ENCODE measurements at places on chromosomes 12 and 14.

DNA sequence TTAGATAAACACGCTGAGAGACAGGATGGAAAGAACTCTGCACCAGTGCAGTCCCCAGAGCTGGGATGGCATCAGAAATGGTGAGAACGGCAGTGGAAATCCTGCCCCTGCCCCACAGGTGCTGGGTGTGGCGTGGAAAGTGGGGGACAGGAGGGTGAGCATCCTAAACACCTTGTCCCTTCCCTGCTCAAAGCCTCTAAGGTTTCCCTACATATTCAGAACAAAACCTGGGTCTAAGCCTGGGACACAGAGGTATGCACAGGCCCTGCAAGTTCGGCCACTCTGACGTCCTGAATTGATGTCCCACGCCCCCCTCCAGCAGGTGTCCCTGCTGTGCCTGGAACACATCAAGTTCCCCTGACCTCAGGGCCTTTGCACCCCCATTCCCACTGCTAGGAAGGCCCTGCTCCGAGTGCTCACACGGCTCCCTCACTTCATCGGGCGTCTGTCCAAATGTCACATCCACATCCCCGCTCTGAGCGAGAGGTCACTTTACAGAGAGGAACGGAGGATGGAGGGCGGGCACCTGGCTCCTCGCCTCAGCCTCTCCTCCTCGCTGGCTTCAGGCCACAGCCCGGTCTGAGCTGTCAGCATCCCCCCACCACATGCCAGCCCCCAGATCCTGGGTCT, 38.5 kb upstream of the SFSWAP start:
- no peak for DNase-seq

GRCh38 chr12:117045160-117046010, 53.8 kb downstream of the TESC start:
- DNase-seq = no peak

GRCh38 chr14:28999656-29000055, 233.1 kb downstream of the FOXG1 start:
- no peak for DNase-seq

- DNase-seq = no peak
Observed at GRCh38 chr12:31536672-31537071, 54.3 kb downstream of the DENND5B start.

GRCh38 chr14:73365727-73366126, 92.6 kb downstream of the NUMB start:
- no peak for DNase-seq

DNA sequence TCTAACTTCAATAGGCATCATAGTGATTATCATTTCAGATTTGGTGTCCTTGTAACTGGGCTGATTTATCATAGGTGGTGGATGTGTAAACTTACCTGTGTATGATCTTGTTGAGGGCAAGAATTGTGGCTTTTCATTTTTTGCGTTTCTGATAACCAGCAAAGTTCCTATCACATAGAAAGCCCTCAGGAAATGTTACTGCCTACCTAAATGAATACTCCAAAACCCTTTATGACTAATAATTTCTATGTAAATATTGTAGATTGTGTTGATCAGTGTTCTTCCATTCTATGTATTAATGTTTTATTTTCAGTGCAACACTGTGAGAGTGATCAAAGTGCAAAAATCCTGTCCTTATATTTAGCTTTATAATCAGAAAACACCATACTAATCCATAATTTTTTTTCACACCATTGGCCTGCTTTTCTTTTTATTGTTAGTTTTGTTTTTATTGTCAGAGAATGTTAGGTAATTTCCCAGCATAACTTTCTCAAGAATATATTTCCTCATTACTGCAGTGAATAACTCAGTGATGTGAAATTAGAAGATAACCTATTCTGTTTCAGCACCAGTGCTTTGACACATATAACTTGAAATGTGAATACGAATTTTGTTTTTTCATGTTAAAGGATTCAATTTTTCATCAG, 94.1 kb downstream of the GPHN start:
- DNase-seq = no peak

DNA sequence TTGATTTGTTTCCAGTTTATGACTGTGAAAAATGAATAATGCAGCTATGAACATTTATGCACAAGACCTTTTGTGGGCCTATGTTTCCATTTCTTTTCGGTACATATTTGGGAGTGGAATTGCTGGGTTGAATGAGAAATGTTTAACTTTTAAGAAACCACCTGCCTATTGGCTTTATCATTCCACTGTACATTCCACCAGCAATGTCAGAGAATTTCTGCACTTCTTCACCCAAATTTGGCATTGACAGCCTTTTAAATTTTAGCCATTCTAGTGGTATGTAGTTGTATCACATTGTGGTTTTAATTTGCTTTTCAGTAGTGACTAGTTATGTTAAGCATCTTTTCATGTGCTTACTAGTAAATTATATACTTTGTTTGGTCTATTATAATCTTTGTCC, 317.0 kb upstream of the TMTC1 start:
- DNase-seq = no peak

GRCh38 chr12:109255377-109255776, 53.7 kb downstream of the FOXN4 start:
- no peak for DNase-seq

DNA sequence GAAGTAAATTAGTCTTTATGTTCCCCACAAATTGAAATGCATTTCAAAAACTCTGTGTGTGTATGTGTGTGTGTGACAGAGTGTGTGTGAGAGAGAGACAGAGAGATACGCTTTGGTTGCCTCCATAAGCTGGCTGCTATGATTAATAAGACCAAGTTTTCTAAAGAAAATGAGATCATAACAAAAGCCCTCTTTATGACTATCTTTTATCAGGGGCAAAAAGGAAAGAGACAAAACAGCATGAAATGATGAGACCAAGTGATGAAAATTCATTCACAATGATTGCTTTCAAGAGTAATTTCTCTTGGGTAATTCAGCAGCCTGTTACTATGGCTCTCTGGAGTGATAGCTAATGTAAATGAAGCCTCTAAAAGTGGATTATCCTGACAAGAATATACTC, 277.6 kb upstream of the PLEKHG7 start:
- no peak for DNase-seq

DNA sequence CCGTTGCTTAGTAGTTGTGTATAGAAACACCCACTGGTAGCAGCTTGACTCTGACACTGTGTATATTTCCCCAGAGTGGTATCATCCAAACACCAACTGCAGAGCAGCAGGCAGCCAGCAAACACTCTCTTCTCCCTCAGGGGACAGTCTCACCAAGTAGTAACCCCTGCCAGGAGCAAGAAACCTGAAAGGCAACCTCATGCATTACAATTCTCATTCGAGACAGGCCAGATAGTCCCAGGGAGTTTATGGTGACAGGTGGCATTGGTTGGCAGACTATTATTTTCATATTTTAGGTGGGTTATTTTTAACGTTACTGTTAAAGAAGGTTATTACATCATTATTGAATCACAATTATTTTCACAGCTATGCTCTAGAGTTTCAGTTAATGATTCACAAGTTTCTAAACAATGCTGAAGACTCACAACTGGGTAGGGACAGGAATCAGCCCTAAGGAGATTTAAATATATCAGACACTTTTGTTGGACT, 222.8 kb downstream of the EGLN3 start:
- no peak for DNase-seq

DNA sequence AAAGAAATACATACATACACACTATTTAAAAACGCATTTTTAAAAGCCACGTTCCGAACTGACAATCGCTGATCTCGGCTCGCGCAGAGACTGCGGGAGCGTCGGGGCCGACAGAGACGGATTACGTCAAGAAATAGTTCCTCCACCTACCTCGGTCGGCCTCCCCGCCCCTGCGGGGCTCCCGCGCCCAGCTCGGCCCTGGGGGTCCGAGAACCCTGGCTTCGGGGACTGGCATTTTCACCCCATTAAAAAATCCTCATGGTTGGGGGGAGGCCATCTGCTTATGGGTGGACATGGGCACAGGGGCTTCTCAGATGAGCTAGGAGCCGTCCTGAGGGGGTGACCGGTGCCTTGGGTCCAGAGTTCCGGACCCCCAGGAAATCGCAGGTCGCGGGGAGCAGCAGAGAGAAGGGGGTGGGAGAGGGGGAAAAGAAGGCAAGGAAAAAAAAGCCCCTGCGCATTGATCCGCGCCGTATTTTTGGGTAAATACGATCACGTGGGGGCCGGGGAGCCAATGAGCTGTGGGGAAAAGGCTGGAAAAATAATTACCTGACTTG, 324 bp upstream of the HOXC9 start:
- DNase-seq = no peak

DNA sequence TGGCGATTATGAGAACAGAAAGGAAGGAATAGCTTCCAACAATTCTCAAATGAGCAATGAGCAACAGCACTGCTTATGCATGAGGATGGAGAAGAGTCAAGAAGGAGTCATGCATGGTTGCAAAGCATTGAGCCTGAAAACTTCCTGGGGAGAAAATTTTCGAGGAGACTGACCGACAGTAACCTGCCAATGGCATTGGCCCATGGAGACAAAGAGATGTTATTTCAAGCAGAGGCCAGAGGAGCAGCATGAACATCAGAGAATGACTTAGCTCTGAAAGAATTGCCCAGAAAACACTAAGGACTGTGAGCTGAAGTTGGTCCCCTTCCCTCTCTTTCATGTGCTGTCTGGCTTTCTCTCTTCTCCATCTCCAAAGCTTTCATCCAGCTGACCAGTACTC, 343.4 kb downstream of the ADAMTS20 start:
- DNase-seq = no peak

- no peak for DNase-seq
Observed at GRCh38 chr12:115857160-115857920, 420.2 kb downstream of the MED13L start.

DNA sequence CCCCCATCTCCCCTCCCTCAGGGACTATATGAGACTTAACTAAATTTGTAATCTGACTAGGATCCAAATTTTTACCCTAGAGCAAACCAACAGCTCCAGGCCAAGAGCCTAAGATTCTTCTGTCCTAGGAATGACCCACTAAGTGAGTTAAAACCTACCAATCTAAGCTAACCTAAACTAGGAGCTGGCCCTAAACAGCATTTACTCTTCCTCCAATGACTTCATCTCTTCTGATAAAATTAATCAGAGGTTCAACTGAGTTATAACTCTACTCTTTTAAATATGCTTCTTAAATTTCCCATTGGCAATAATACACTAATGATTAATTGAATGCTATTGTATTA, 39.9 kb upstream of the TMPO start:
- DNase-seq = no peak

DNA sequence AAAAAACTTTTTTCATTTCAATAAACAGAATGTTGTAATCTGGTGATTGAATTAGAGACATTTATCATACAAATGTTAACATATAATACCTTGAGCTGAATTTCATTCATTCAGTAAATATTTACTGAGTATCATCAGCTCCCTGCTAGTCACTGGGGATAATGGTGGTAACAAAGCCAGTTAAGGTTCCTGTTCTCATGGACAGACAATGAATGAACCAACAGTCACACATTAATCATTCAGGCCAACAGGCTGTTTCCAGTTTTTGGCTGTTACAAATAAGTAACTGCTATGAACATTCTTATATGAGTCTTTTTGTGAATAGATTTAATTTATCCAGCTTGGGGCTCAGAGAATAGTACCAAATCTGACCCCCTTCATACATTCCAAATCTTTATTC, 13.5 kb downstream of the EXD2 start:
- DNase-seq = no peak

- DNase-seq = no peak
Observed at GRCh38 chr12:116933091-116933490, 22.3 kb downstream of the FBXW8 start.

DNA sequence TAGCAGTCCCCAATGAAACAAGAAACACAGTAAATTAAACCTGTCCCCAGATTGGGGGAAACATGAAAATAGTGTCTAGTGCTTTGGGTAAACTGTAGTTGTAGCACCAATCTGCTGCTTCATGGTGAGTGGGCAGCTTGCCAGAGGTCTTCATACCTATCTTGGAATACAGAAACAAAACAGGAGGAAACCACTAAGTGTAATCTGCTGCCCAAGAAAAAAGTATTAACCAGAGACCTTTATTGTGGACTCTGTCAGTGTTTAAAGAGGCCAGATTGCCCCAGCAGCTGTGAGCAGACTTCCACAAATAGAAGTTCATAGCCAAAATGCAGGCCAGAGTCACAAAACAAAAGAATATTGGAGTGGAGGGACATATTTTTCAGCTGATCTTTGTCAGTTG, 2.3 kb downstream of the ISCU start:
- no peak for DNase-seq

DNA sequence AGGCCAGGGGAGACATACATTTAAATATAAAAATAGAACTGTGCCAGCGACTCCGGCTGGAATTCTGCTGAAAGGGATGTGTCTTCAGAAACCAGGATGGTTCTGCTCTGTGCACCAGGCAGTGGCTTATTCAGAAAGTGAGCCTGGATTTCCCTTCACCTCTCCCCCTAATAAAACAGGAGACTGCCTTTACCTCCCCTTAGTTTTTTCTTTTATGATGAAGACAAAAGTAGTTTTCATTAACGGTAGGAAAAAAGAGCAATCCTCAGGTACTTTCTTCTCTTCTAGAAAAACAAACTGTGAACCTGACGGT, 346 bp downstream of the SLC7A8 start:
- no peak for DNase-seq

GRCh38 chr14:23162800-23163199, 20.7 kb downstream of the SLC7A8 start:
- no peak for DNase-seq

DNA sequence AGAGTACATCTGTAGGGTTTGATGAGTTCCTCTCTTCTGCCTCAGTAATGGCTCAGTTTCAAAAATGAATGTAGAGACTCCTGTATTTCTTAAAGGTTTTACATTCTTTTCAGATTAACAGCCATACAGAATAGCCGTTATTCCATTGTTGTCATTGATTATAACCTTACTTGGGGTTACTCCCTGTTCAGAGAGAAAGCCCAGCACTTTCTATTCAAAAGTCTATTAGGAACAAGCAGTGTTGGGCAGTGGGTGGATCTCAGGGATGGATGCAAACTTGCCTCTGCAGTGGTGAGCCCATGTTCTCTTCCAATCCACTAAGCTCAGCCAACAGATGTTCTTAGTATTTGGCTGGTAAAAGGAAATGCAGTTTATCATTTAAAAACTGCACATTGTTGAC, 342.6 kb upstream of the E2F7 start:
- DNase-seq = no peak

DNA sequence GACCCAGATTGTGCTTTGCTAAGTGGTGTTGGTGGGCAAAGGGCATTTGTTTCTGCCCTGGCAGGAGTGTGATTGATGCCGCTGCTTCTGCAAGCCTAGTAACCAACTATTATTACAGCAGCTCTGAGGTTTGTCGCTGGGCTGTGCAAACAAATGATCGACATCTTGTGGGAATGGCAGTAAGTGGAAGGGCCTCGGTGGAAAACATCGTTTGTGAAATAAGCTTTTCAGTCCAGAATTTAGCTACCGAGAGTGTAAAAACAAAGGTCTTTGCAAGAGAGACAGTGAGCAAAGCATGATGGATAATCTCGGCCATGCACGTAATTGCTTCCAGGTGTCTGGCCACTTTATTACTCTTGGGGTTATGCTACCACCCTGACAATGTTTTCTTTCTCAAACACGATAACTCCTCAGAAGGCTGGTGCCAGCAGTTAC, 397.7 kb upstream of the PRICKLE1 start:
- no peak for DNase-seq
